ENCODE measurements at places on chromosomes 6 and 20.
A peak's percentile ranks its signal among the peaks of the same experiment; 100 is the strongest.

DNA sequence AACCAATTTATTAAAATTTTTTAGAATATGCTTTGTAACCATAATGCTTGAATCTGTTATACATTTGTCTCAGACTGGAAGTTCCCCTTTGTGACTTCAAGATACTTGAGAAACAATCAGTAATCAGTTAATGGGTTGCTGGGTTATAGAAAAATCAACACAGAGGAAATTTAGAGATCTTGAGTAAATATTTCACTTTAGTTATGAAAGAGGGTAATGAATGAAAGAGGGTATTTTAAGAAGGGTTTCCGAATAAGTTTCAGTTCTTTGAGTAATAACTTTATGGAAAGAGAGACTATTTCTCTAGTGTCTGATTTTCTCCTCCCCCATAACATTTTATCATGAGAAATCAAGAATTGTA, 21.4 kb downstream of the ZFAND3 start:
- DNase-seq = no peak

DNA sequence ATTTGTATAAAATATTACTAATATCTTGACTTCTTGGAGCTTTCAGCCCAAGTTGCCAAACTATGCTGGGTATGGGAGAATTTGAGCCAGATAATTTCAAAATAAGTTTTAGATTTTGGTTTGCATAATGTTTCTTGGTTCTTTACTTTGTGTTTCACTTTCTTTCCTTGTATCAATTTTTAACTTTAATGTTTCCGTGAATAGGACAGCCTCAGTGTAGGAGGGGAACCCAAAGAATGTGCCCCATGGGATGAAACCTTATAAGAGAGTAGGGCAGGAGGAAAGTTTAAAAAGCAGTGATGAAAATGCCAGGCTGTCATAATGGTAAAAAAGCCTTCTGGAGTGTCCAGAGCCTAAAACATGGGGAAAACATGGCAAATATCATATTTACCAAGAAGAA, 252.4 kb upstream of the IRAK1BP1 start:
- DNase-seq = no peak

DNA sequence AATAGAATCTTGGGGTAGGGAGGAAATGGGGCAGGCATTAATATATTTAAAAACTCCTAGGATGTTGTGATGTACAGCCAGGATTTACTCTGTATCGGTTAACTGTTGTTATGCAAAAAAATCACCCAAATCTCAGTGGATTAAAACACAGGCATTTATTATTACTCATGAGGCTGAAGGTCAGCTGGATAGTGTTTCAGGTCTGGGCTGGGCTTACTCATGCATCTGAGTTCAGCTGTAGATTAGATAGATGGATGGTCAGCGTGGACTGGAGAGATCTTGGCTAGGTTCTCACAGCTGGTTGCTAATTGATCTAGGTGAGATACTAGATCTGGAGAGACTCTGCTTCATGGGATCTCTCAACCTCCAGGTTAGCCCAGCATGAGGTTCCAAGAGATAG, 131.4 kb downstream of the BTBD3 start:
- no peak for DNase-seq

GRCh38 chr20:57708694-57709673, 831 bp downstream of the PMEPA1 start:
- DNase-seq = no peak

- no peak for DNase-seq
These were observed 218.5 kb downstream of the ARHGAP18 start for GRCh38 chr6:129491436-129491835.

- DNase-seq = no peak
These were observed 3.1 kb upstream of the MRPS10 start for GRCh38 chr6:42220807-42221206.

- DNase-seq = no peak
These were observed 341.8 kb upstream of the ZFP64 start for GRCh38 chr20:52533401-52533800.

GRCh38 chr6:138393871-138394783, 9.9 kb upstream of the HEBP2 start:
- DNase-seq = no peak

DNA sequence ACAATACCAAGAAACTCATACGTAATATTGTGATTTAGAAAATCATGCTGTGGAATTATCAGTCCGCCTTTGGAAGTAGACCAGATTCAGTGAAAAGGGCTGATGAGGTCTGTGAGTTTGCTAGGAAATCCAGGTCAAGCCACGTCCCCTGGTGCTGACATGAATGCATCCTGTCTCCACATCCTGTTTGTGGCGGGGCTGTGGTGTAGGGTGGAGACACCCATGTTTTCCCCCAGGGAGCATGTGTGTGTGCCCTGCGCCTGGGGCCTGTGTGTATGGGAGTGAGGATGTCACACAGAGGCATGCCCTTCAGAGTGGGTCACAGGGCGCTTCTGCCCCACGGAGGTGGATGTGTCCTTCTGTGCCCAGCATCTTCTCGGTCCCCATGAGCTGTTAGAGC, 109.1 kb downstream of the SASH1 start:
- DNase-seq = no peak

GRCh38 chr6:77962070-77962469, 309.2 kb downstream of the MEI4 start:
- DNase-seq = no peak

- no peak for DNase-seq
These were observed 62.0 kb upstream of the CD93 start for GRCh38 chr20:23147964-23148730.

DNA sequence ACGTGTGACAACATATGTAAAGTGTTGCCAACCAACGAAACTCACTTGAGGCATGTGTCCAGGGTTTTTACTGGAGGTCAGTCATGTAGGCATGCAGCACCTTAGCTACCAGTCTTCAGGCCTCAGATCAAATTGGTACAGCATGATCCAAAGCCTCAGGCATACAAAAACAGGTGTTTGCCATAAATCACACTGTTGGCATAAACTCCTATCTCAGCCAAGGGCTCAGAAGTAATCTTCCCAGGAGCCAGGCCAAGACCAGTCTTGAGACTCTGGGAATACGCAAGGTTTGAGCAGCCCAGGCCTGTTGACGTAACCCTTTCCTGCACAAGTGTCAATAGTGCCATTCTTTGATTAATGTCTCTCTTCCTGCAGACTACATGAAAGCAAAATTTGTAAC, 163.5 kb downstream of the PRL start:
- no peak for DNase-seq

DNA sequence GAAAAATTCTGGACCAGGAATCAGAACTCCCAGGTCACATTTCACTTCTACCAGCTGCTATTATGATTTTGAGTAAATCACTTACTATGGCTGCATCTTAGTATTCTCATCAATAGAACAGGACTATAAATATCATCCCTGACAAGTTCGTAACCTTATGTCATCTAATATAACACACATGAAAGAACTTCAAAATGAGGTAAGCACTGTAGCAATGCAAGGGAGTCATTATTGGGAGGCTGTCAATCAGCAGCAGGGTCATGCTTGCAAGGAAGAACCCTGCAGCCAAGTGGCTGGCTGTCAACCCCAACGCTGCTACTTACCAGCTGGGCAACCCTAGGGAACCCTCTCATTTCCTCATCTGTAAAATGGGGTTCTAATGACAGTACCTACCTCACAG, 123.3 kb upstream of the B3GAT2 start:
- DNase-seq = no peak

DNA sequence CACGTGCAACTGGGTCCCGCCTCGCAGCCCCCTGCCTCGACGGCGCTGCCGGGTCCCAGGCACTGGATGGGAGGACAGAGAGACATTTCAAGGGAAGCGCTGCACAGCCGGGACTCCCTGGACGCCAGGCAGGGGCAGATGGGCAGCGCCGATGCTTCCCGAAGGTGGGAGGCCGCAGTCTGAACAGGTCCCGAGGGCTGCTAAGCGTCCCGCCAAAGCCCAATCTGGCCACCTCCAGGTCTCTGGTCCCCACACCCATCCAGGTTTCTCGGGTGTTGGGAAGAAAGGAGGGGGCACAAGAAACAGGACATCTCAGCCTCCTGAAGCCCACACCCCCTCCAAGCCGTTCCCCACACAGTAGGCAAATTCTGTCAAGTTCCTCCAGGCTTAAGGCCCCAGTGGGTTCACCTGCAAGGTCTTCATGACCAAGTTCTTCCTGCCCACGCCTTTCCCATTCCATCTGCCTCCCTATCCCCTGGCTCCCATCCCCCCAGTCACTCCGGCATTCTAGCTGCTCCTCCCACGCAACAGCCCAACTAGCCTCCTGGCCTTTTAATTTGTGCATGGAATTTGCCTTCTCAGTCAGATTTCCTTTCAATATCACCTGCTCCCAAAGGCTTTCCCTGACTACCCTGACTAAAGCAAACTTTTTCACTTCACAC, 5.4 kb upstream of the CPXM1 start:
- DNase-seq = no peak

DNA sequence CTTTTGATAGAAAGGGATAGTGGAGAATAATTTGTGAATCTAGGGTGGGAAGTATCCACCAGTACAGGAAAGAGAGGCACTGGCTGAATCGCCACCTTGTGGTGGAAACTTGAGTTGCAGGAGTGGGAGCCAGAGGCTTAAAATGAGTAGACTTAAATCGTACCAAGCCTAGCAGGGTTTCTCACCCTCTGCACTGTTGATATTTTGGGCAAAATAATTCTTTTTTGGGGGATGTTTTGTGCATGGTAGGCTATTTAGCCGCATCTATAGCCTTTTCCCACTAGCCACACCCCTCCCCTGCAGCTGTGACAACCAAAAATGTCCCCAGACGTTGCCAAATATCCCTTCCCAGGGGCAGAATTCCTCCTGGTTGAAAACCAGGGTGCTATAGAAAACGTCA, 119.1 kb downstream of the DHX35 start:
- DNase-seq = peak; percentile 77

DNA sequence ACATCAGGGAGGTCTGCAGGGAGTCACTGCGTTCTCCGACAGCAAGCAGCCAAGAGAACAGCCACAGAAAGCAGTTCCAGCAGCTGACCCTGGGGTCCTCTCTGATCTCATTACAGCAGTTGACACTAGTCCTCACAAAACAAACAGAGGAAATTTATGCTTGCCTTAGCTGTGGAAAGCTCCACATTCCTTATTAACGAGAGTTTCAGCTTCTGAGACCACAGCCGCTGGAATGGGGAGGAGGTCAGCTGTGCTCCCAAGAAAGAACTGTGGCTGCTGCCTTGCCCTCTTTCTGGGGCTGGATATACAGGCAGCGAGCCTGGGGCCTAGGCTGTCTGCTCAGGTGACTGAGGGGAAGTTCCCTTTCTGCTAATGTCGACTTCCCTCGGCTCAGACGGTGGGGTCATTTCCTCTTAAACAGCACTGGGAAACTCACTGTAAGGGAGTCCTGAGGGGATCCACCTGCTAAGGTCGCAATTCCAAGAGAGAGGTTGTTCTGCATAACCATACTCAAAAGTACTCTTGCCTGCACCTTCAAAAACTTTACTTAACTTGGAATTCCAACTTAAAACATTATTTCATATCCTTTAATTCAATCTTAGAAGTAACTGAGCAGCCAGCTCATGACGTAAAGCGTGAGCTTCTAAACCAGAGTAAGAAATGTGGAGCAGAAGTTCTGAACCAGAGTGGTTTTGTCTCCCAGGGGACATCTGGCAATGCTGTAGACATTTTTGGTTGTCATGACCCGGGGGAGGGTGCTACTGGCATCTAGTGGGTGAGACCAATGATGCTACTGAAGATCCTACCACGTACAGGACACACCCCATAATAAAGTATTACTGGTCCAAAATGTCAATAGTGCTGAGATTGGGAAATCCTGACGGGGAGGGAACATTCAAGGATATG, 80.3 kb downstream of the BACH2 start:
- no peak for DNase-seq

- DNase-seq = no peak
These were observed 23.7 kb downstream of the UBE2V1 start for GRCh38 chr20:50089140-50089786.

GRCh38 chr6:3157131-3157933, at the start of gene TUBB2A:
TUBB2A (minus strand) TSS chr6:3157544; CDS start chr6:3157463, 81 bp downstream.
- DNase-seq = peak; percentile 40

GRCh38 chr6:15572296-15573016, 90.4 kb downstream of the DTNBP1 start:
- DNase-seq = no peak

DNA sequence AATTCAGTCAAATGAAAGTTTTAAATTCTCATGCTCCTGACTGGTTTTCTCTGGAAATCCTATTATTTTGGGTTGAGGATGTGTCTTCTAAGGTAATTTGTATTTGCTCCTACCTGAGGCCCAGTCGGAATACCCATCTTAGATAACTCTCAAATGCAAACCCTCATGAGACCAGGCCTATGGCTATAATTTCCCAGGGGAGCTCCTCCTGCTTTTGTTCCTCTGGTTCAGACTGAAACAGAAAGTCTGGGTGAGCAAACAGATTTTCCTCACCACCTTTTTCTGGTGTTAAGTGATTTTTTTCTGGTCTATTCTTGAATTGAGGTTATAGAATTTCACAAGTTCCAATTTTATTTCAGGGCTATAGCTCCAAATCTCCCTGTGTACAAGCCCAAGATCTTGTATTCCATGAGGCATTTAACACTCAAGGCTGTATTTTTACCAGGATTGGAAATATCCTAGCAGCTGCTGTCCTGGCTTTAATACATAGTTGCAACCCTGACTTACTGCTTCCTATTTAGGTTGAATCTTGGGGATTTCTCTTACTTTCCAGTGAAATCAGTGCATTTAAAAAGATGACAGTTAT, 169.1 kb upstream of the PTCHD4 start:
- DNase-seq = no peak

GRCh38 chr20:52500157-52500556, 308.6 kb upstream of the ZFP64 start:
- DNase-seq = no peak

DNA sequence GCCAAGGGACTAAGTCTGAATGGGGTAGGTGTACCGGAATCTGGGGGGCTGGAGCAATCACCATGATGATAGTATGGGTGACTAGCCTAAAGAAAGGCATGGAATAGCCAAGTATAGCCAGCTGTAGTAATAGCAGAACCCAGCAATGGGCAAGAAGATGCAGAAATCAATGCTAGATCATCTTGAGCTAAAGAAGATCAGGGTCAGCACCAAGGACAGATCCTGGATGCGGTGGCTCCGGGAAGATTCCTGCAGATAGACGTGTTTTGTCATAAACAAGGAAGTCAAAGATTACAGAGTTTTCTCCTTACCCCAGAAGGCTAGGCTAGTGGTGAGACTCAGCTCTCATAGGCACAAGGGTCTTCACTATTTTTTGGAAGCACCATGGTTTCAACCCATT, 561.6 kb upstream of the CHD6 start:
- peak; percentile 32 for DNase-seq

DNA sequence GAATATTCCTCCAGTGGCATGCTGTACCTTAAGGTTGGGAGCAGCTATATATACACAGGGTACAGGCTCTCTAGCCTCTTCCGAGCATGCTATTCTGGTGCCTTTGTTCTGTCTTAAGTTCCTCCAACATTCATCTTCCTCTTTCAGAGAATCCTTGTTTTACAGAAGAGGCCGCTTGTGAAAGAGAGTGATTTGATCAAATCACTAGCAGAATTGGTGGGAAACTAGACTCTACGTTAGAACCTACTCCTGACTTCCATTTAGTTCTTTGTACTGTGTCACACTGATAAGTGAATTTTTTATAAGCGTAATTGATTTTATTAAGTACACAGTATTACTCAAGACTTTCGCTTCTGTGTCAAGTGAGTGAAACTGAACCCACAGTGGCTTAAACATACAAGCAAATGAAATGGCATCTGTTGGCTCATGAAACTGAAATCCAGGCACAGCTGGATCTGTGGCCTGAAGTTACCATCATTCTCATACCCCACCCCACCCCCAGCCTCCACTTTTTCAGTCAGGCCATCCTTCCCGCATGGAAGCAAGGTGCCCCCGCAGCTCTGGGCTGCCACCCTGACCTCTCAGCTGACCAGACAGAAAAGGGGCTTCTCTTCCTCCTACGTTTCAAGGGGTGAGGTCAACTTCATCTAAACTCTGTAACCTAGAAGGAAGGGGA, 102.3 kb downstream of the RPP40 start:
- DNase-seq = no peak

All from NT2/D1 (cell line).